ENCODE measurements at places on chromosomes 1 and 21.

- DNase-seq = no peak
Measured at GRCh38 chr1:184294101-184294500, 92.7 kb upstream of the C1orf21 start.

DNA sequence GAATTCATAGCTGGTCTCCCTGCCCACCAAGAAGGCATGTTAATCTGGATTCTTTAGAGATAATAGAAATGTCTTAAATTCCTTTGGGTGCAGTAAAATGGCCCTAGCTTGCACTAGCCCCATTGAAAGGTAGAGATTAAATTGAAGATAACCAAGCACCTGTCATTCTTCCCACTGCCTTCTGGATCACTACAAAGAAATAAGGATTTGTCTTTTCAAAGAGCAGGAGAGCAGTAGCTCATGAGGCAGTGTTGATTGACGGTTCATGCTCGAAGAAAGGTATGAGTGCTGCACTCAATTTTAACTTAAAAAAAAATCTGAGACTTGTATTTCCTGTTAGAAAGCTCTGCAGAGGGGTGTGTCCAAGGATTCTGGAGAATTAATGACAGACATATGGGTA, 74.9 kb upstream of the F3 start:
- no peak for DNase-seq

- no peak for DNase-seq
Measured at GRCh38 chr1:175045097-175045496, 21.9 kb upstream of the MRPS14 start.

GRCh38 chr1:100452641-100453040, 85.3 kb upstream of the GPR88 start:
- DNase-seq = no peak

- DNase-seq = no peak
Measured at GRCh38 chr1:98003442-98003841, 82.6 kb upstream of the DPYD start.

DNA sequence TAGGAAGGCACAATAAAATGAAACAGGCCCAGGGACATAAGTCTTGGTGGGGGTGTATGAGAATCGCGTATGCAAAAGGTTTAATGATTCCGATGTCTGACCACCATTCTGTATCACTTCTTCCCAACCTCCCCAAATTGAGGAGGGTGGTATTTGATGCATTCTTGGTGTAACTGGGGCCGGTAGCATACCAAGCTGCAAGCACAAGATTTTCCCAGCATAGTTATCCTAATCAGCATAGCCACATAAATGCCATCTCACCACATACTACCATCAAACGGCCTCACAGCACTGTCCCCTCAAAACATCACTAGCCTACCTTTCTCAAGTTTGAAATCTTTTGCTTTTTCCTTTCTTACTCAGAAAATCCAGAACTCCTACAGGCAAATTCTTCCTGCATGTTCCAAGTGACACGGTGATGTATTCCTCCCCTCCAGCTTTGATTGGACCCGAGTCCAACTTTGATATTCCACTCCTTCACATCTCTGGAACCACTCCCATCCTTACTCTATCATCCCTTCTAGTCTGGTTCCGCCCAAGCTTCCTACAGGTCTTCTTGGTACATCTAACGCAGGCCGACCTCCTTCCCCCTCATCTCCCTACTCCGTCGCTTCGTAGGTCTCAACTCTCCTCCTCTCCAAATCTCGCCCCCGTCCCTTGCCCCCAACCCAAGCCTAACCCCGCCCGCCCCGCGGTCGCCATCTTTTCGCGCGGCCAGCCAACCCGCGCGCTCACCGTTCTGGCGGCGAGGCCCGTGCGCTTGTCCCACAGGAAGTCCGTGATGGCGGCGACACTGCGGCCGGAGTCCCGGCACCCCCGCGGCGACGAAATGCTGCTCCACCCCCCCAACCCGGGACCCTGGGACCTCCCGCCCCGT, 600 bp downstream of the CLK2 start:
- no peak for DNase-seq

DNA sequence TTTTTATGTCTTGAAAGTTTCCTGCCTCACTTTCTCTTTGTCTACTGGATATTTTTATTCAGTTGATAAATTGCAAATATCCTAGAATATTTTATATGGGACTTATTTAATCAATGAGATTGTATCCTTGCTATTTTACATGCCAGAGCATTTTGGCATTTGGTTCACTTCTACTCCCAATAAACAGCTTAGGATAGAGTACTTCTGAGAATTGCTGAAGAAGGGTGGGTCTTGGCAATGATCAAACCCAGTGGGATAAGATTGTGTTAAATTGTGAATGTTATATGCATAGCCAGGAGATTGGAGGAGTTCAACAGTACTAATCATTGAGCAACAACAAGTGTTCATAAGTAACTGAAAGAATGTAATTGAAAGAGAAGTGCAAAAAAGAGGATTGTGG, 60.1 kb downstream of the SDCCAG8 start:
- DNase-seq = no peak

DNA sequence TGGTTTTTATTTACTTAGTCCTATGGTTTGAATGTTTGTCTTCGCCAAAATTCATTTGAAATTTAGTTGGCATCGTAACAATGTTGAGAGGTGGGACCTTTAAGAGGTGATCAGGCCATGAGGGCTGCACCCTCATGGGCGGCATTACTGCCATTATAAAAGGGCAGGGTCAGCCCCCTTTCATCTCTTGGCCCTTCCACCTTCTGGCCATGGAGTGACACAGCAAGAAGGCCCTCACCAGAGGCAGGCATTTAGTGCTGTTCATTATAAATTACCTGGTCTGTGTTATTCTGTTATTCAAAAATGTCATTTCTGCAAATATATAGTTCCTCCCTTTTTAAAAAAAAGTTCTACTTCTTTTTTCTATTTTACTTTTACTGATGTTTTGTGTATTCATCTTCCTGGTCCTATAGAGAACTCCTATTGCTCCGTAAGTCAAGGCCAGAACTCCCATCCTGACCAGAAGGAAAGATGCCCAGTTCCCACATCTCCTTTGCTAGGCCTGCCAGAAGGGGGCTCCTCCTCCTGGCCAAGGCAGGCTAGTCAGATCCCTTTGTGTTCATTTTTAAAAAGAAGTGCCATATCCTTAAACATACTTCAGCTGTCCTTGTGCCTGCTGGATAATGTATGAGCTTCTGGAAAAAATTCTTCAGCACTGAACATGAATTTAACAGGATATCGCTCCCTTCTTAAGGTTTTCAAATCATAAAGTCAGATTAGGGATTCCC, 10.0 kb upstream of the LBR start:
- DNase-seq = no peak

Measured in stimulated activated CD8-positive, alpha-beta memory T cell treated with anti-CD3 and anti-CD28 coated beads, Interleukin-12 subunit alpha, Interleukin-12 subunit beta, amount 100 ng/mL, for 4 hours (primary cell).